ENCODE measurements at places on chromosomes 12 and 14. TPM values are rescaled to one million over a fixed set of nuclear protein-coding genes. Genes with fewer than 3 reads are reported as not detected.

DNA sequence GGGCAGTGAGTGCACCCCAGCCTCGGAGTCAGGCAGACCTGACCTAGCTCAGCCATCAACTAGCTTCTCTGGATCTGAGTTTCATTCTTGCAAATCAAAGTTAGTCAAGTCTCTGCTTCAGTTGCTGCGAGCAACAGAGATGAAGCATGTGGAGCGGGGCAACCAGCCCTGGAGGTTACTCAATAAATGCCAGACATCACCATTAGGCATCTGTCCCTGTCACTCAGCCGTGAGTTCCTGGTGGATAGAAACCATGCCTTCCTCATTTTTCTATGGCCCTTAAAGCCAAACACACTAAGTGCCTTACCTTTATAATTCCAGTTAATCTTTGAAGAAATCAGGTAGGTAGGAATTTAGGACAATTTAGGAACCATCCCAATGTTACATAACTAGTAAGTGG is 19.3 kb downstream of the RFX4 start:
- DNase-seq, result no peak

DNA sequence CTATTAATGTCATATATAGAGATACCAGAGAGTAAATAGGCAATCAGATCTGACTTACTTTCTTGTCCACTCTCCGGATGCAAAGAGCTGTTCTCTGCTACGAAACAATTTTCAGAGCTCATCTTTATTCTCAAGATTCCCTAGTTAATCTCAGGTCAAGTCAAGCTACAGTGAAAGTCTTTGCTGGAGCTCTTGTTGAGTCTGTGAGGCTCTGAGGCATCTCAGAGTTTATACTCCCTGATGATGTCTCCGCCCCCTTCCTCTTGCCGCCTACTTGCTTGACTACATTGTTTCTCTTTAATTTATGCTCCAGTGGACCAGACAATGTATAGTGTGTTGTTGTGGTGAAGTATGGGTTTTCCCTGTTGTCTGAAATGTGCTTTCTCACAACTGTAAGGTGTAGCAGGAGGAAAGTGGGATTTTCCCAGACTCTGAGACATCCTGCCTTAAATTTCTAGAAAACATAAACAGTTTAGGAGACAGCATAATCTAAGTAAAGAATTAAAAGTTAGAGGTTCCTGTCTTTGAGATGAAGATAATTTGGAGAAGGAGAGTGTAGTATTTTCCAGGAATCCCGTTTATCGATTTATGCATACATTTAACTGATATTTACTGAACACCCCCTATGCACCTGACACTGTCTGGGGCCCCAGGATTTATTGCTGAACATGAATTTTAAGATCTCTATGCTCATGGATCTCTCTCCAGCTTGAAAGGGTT is at the start of gene CD69:
Gene CD69 (minus strand): TSS at position 203 of the 720 bp plus-strand sequence. CDS start 81 bp downstream, at position 122.
- no peak for DNase-seq

The VAMP1 gene
- 11.9 TPM for polyA plus RNA-seq

The KLHDC2 gene
- 157 TPM for polyA plus RNA-seq

- DNase-seq, result peak; percentile 33
Observed at GRCh38 chr12:20212658-20213555, 155.4 kb upstream of the PDE3A start.

GRCh38 chr12:118853634-118854033 is 127.7 kb upstream of the SRRM4 start:
- no peak for DNase-seq

GRCh38 chr12:64806593-64807460 is 17.6 kb upstream of the TBC1D30 start:
- DNase-seq, result no peak

GRCh38 chr14:52086711-52087110 is 17.9 kb upstream of the NID2 start:
- no peak for DNase-seq

The MAGOHB gene
- 50.0 TPM for polyA plus RNA-seq

DNA sequence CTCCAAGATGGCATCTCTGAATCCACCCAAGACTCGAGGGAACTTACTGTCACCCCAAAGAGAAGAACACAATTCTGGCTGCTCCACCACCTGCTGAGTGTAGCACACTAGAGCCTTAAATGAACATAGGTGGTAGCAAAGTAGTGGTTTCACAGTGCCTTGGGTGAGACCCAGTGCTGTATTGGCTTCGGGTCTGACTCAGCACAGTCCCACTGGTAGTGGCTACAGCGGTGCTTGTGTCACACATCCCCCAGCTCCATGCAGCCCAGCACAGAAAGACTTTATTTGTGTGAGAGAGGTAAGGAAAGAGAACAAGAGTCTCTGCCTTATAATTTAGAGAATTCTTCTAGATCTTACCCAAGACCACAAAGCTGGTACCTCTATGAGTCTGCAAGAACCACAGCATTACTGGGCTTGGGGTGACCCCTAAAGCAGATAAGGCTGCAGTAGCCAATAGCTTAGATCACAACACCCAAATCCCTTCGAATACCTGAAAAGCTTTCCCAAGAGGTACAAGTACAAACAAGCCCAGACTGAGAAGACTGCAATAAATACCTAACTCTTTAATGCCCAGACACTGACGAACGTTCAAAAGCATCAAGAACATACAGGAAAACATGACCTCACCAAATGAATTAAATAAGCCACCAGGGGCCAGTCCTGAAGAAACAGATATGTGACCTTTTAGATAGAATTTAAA is 83.3 kb upstream of the SLC38A4 start:
- no peak for DNase-seq

The TRIAP1 gene
- 48.6 TPM for polyA plus RNA-seq

GRCh38 chr14:106024983-106025604 is 498.7 kb downstream of the TMEM121 start:
- no peak for DNase-seq

- DNase-seq, result no peak
Observed at GRCh38 chr14:91377700-91378652, 39.6 kb downstream of the CCDC88C start.

DNA sequence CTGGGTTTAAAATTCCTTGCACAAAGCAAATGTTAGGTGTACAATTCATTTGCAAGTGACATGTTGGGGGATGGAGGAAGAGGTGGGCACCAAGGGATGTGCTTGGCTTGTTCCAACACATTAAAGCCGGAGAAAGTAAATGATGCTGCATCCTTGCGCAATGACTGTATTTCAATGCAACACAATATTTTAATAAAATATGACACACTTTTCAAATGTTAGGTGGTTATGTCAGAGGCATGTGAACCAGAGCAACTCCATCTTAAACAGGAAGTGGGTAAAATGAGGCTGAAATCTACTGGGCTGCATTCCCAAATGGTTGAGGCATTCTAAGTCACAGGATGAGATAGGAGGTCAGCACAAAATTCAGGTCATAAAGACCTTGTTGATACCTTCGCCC is 53.6 kb upstream of the ARHGAP5 start:
- DNase-seq, result no peak

GRCh38 chr12:88691811-88692210 is 111.5 kb upstream of the KITLG start:
- no peak for DNase-seq

GRCh38 chr12:106517314-106517713 is 65.5 kb upstream of the RFX4 start:
- DNase-seq, result no peak

DNA sequence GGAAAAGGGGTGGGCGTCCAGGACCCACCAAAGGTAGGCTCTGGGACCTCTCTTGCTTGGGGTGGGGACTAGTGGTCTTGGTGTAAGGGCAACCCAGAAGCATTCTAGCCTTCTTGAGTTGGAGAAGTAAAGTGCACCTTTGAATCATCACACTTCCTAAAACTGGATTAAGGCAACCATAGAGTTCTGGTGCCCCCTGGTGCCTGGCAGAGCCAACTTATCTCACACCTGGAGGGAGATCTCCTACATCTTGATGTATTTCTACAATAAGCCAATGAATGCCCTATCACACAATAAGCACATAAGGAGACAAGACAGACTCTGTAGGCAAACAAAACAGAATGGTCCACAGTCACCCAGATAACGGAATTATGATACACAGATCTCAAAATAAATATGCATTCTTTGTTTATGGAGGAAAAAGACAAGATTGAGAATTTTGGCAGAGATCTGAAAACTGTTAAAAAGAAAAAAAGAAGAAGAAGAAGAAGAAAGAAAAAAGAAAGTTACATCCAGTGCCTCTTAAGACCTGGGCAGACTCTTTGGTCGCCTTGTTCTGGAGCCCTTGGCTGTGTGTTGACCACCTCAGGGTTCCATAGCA is 95.9 kb upstream of the PPP2R5C start:
- DNase-seq, result no peak

DNA sequence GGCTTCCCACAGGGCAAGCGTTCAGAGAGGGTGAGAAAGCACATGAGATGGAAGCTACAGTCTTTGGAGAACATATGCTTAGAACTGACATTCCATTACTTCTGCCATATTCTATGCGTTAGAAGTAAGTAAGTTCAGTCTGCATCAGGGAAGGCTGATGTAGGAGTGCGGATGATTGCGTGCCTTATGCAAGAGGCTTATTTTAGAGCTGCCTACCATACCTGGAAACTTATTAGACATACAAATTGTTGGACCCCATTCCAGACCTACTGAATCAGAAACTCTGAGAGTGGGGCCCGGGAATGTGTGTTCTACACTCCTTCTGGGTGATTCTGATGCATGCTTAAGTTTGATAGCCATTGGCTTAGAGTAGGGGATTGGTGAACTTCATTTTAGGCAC is 174.9 kb downstream of the KTN1 start:
- no peak for DNase-seq

DNA sequence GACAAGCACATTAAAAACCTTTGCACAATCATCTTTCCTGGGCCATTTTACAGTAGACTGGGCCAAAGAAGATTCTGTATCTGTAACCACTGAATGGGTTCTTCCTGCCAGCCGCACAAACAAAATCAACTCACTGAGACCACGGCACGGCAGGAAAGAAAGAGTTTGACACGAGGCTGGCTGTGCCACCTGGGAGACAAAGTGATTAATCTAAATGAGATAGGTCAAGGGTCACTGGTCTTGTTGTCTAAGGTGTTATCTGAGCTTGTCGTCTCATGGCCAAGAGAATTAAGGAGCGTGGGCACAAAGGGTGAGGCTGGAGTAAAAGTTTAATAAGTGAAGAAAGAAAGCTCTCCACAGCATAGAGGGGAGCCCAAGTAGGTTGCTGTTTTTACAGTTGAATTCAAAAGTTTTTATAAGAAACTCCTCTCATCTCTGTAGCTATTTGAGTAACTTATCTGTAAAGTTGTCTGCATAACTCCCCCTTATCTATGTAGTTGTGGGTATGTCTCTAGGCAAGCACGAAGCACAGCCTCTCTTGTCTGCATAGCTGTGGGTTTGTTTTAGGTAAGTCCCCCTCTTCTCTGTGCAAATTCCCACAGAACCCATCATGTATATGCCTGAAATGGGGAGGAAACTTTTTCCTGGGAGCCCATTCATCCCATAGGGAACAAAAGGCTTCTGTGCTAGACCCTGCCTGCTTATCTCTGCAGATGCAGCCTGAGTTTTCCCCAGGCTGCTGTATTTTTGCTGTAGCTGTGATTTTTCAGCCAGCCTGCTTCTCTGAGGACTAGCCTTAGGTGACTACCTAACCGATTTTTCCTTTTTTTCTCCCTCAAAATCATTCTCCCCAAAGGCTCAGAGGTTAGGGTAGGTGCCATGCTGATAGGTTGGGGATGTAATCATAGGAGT is 1314.6 kb upstream of the TMEM132C start:
- no peak for DNase-seq

The DGKA gene
- polyA plus RNA-seq, result 22.6 TPM

- no peak for DNase-seq
Observed at GRCh38 chr12:51898506-51898905, 8.8 kb upstream of the ACVRL1 start.

The SERPINA10 gene
- polyA plus RNA-seq, result 0.27 TPM

DNA sequence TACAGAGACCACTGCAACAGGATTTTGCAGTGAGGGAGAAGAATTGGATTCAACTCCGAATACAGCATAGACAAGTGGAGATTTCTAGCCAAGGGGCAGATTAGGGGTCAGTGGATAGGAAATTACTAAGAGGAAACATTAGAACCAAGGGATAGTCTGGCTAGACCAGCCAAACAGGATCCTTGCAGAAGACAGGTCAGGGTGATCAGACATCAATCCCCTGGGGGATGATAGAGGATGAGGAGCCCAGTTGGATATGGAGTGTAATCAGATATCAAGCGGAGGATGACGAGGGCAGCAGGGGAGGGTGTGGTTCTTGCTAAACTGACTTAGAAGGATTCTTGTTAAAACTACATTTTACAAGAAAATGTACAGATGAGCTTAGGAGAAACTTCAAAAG is 424.4 kb downstream of the DAD1 start:
- DNase-seq, result no peak

DNA sequence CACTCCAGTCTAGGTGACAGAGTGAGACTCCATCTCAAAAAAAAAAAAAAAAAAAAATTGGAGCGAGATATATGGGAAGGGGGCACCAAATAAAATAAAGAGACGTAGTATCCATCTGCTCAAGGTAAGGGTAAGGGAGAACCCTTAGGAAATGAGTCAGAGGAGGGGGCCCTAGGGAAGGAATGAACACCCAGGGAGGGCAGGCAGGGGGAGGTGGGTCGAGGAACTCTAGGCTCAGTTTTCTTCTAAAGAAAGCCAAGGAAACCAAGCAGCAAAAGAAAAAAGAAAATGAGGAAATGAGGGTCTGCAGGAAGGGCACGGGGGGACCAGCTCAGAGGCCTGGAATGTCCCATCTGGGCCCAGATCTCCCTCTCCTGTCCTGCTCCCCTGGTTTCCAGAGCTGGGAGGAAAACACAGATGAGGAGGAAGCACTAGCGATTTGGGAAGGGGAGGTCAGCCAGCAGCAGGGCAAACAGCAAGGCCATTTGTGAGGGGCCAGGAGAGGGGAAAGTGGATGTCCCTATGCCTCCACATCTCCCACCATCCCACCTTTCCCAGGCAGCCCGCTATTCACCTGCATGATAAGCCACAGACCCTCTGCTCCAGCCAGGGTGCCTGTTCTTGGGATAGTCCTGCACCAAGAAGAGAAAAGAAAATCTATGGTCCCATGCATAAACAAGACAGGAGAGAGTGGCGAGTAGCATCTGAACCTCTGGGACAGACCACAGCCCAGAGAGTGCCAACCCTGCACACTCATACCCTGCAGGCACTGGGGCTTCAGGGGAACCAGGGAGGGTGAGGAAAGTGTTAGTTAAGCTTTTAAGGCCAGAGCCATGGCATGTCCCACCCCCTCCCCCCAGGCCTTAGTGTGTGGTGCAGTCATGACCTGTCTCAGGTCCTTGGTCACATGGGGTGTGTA is 11.9 kb downstream of the SPRYD3 start:
- DNase-seq, result no peak

DNA sequence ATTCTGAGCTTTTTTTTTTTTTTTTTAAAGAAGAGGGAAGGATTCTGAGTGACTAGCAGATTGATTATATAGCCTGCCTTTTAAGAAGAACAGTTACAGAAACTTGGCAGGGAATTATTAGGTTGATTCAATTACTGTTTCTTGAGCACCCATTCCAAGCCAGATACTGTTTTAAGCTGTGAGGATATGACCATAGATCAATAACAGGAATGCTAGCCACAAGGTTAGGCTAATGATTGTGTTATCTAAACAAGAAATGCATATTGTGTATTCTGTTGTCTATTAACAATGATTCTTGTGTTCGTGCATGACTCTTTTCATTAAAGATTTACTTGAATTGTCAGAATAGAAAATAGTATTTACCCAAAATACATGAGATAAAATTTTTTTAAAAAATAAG is 67.1 kb downstream of the PRORP start:
- DNase-seq, result no peak

GRCh38 chr12:14393751-14394150 is 28.3 kb downstream of the ATF7IP start:
- DNase-seq, result no peak

The LAG3 gene
- 0.99 TPM for polyA plus RNA-seq

The PRH2 gene
- 0.45 TPM for polyA plus RNA-seq
